ENCODE measurements at places on chromosomes 3 and 15.

- no peak for DNase-seq
Observed at GRCh38 chr15:88802250-88802990, 816 bp upstream of the ACAN start.

- DNase-seq, result no peak
Observed at GRCh38 chr3:81436182-81436581, 325.3 kb downstream of the GBE1 start.

GRCh38 chr3:127276396-127276795 is 11.4 kb downstream of the PRR20G start:
- no peak for DNase-seq

- peak; percentile 83 for DNase-seq
Observed at GRCh38 chr3:157438194-157438730, 1.6 kb downstream of the PTX3 start.

DNA sequence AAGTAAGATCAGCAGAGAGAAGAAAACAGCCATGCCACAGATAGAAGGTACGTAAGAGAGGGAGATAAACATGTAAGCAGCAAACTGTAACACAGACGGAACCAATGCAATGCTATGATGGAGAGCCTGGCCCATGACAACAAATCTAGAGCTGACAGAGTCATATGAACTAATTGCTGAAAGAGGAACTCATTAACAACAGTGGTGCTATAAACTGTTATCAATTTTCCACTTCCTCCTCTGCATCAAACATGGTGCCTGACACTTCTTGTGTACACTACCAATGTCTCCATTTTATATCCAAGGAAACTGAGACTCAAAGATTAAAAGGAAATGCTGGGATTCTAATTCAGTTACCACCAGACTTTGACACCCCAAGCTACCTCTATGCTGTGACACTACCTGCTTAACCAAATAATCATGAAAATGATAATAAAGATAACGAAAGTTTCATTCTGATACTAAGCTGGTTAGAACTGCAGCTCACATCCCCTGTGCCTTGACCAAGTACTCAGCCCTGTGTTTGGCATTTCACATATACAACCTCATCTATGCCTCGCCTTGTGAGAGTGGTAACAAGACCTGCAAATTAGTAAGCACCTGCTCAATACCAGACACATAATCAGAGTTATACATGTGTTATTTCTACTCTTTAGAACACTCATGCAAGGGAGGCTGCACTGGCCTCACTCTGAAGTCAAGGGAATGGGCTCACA is 79.3 kb downstream of the ANO10 start:
- DNase-seq, result no peak

Data from DMS 273 treated with DMSO at 0.1 percent for 48 hours (cell line).